ENCODE measurements at places on chromosomes 16 and 17.

DNA sequence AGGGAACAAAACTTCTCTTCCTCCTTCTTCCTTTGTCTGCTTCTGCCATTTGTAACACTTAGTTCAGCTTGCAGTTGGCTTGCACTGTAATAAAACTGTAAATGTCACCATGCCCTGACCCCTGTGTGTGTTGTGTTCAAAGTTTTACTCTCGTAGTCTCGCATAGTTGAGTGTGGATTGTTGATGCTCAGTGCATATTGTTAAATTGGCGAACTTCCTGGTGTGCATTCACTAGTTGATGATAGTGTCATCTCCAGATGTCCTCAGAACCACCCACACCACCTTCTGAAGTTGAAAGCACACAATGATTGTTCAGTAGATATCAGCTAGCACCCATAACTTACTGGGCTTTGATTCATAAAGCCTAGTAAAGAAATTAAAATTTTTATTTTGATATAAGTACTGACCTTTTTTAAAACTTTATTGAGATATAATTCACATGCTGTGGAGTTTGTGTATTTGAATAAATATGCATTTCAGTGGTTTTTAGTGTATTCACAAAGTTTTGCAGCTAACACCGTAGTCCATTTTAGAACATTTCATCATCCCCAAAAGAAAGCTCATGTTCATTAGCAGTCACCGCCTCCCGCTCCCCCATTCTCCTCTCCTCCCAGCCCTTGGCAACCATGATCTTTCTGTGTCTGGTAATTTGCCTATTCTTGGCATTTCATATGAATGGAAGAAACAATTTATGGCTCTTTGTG lies 25.0 kb downstream of the USP10 start:
- peak; percentile 38 for DNase-seq

GRCh38 chr17:63476854-63477479 lies at the start of gene ACE:
ACE (plus strand) TSS chr17:63477061; CDS start chr17:63477095, 34 bp downstream.
- peak; percentile 56 for DNase-seq

DNA sequence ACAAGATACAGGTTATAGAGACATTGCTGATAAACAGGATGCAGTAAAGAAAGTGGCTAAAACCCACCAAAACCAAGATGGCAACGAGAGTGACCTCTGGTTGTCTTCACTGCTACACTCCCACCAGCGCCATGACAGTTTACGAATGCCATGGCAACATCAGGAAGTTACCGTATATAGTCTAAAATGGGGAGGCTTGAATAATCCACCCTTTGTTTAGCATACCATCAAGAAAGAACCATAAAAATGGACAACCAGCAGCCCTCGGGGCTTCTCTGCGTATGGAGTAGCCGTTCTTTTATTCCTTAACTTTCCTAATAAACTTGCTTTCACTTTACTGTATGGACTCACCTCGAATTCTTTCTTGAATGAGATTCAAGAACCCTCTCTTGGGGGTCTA lies 21.7 kb upstream of the CDH13 start:
- DNase-seq, result no peak

DNA sequence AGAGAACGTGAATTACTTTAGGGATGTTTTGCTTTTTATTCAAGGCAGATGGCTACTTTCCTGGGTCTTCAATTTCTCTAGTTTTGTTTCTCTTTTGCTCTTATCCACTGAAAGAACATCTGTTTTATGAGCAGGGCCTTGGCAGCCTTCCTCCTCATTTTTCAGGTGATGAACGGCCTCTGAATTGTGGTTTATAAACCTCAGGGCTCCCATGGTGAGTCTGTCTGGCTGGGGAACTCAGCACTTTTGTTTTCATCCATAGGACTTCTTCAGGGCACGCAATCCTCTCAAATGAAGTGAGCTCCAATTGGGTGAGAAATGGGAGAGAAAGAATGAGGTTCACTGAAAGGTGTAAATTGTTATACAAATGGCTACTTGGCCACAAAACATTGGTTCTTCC lies 186.4 kb upstream of the ERCC4 start:
- no peak for DNase-seq

DNA sequence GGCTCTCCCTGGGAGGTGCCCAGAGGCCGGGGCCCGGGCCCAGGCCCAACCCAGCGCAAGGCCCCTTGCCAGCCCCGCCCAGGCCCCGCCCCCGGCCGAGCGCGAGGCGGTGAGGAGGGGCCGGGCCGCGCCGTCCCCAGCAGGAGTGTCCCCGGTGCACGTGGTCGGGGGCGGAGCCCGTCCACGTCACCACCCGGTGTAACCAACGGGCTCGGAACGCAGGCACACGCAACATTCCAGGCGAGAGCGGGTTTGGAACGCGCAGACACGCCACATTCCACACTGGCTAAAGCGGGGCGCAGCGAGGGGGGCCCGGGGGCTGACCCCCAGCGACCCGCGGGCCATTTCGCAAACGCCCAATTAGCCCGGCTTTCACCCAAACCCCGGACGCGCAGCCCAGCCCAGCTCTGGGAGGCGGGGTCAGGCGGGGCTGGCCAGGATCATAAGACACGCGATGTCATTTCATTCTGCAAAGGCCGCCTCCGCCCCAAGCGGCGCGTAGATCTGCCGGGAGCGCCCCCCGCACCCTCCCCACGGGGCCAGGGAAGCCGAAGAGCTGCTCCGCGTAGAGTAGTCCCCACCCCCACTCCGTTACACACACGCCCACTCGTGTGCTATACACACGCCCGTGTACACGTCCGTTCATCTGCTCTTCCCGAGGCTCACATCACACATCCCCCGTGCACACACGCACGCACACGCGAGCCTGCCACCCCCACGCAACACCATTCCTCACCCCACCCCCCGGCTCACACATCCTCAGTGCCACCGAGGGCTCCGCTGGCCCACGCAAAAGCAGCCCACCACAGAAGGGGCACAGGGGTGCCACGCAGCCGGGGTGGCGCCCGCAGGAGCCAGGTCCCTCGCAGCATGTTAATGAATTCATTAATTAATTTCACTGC lies 1.0 kb downstream of the MNT start:
- peak; percentile 95 for DNase-seq

DNA sequence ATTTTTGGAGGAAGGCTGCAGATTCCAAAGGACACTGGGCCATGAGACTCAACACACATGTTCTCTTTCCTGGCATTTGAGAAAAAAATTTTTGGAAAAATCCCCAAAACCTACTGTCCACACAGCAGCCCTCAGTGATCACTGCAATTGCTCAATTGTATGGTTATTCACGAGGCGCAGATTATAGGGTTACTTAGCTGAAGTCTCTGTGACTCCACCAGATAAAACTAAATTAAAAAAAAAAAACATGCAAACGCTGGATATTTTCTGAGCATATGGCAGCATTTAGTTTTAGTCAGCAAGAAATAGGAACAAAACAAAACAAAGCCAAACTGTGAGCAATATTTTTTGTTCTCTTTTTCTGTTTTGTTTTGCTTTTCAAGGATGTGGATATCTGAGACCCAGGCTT lies 83.8 kb upstream of the FAM20A start:
- no peak for DNase-seq

- DNase-seq, result no peak
Measured at GRCh38 chr17:81429821-81430551, 34.7 kb downstream of the BAHCC1 start.

DNA sequence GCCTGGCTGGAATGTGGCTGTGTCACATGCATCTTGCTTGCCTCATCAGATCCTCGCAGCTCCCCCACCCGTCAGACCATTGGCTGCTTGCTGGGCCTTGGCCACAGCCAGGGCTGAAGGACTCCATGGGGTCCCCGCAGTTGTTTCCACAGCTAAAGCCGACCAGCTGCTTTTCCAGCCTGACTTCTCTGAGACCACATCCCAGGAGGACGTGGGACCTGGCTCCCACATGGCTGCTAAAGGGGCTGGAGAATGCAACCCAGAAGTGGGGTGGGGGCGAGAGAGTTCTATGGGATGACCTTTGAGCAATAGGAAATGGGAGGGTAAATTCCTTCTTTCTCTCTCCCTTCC lies 193.8 kb downstream of the RAB11FIP4 start:
- DNase-seq, result no peak

DNA sequence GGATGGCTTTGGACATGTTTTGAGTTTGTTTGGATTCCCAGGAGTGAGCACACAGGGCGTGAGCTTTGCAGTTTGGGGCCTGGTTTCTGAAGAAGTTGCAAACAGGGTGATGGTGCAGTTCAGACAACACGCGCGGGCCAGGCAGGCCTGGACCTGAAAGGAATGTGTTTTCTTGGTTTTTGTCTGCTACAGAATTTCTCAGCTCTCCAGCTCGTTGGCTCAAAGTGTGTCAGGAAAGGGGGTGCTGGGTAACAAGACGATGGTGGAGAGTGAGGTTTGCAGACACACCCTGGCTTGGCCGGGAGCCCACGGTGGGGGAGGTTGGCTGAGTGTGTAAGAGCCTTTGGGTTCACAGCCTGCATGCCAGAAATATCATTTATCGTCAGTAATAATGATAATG lies 82.3 kb downstream of the CMIP start:
- DNase-seq, result no peak

DNA sequence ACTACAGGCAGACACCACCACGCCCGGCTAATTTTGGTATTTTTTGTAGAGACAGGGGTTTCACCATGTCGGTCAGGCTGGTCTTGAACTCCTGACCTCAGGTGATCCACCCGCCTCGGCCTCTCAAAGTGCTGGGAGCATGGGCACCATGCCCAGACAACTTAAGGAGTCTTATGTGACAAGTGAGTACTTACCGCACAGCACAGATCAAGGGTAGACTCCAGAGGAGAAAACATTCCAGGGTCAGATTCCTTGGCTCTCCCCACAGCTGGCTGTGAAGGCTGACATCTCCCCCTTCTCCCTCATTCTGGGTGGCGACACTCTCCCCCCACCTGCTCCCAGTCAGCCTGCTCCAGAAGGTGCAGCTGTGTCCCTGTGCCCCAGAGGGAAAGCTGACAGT lies 10.6 kb downstream of the ZSCAN10 start:
- DNase-seq, result no peak

- DNase-seq, result no peak
Measured at GRCh38 chr16:55499281-55499680, 9.6 kb upstream of the LPCAT2 start.

DNA sequence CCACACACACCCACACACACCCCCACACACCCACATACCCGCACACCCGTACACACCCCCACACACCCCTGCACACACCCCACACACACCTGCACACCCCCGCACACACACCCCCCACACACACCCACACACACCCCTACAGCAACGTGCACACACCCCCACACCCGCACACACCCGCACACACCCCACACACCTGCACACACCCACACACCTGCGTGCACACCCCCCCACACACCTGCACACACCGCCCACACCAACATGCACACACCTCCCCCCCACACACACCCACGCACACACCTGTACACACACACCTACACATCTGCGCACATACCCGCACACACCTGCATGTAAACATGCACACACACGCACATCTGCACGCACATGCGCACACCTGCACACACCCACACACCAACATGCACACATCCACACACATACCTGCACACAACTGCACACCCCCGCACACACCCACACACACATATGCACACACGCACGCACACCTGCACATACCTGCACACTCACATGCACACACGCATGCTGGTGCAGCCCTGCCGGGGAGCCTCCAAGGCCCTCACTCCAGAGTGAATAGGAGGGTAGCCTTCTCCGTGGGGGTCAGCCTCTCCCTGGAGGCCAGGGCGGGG lies 7.5 kb downstream of the ASPSCR1 start:
- no peak for DNase-seq

GRCh38 chr16:23949630-23950290 lies 114.0 kb downstream of the PRKCB start:
- DNase-seq, result peak; percentile 80

GRCh38 chr17:49498029-49498615 lies 3.0 kb downstream of the NGFR start:
- no peak for DNase-seq

GRCh38 chr17:58083491-58084316 lies 485 bp downstream of the DYNLL2 start:
- peak; percentile 78 for DNase-seq

DNA sequence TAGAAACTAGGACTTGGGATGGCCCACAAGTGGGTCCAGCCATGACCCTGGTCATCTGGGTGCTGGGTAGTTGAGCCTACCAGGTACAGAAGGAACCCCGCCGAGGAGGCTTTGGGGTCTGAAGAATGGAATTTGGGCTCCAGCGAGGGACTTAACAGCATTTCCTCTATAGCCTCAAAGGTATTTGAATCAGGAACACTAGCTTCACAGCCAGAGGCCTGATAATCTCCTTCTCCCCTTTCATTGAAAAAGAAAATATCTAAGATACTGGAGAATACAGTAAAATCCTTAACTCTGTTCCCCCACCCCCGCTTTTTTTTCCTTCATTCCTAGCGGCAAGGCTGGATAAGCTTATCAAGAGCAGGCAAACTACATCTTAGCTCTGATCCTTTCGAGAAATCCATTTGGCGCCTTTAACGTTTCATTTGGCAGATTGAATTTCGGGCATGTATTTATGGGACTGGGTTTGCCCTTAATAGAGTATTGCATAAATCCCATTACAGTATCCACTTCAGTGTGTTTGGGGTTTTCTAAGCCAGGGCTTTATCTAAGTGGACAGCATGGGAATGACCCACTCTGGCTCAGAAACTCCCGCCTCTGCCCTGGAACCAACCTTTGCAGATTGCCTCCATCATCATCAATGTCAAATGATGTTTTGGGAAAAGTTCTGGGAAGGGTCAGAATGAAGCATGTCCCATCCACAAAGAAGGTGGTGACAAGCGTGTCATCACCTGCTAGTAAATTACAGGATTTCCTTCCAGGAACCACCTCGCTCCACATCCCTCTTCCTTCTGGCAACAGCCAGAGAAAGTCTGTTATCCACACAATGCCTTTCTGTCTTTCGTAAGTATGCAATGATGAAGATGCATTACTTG lies 36.9 kb downstream of the XYLT1 start:
- no peak for DNase-seq

- DNase-seq, result no peak
Measured at GRCh38 chr17:18076936-18077335, 10.8 kb upstream of the DRG2 start.

DNA sequence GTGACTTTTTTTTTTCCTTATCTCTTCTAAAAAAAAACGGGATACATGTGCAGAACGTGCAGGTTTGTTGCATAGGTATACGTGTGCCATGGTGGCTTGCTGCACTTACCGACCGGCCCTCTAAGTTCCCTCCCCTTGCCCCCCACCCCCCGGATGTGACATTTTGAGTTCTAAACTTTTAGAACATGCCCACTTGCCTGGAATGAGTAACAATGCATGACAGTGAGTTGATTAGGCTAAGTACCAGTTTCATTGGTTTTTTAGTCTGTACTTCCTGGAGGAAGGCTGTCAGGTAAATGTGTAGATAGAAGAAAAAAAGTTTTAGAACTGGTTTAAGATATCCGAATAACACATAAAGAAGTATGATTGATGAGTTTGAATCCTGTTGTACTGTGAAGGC lies 4.0 kb downstream of the BPTF start:
- peak; percentile 77 for DNase-seq

Measured in activated CD4-positive, alpha-beta memory T cell treated with anti-CD3 and anti-CD28 coated beads for 36 hours (primary cell).